ENCODE measurements at places on chromosomes 7 and 10.

GRCh38 chr7:45173596-45174327, 16.2 kb downstream of the RAMP3 start:
- DNase-seq: no peak

GRCh38 chr10:86520871-86521677, 518 bp downstream of the WAPL start:
- no peak for DNase-seq

DNA sequence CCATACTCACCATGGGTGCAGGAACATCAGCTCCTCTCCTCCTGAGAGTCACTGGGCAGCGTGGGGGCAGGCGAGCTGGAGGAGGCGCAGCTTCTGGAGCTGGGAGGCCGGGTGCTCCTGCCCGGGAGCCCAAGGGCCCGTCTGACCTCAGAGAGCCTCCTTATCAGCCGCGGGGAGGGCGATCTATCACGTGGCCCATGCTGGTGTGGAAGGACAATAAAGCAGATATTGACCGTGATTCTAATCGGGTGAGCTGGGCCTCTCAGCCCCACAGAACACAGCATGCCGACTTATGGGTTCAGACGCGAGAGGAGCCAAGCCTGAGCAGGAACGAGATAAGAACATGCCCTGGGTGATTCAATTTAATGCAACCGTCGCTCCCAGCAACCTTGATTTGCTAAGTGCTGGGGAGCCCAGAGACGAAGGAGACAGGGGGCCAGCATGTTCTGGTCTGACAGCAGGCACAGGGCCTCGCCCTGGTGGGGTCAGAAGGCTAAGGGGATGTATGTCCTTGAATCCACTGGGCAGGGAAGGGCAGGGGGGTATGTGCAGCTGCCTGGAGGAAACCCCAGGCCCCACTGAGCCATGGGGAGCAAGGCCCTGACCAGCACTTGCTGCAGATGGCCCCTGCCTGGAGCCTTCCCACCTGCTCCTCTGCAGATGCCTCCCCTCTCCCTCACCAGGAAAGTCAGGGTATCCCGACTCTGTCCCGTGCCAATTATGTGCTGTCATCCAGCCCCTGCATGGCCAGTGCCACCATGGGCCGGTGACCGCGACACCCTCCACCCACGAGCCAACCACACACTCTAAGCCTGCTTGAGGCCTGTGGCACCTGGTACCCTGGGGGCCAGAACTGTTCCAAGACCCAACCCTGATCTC, 95.3 kb upstream of the RET start:
- no peak for DNase-seq

DNA sequence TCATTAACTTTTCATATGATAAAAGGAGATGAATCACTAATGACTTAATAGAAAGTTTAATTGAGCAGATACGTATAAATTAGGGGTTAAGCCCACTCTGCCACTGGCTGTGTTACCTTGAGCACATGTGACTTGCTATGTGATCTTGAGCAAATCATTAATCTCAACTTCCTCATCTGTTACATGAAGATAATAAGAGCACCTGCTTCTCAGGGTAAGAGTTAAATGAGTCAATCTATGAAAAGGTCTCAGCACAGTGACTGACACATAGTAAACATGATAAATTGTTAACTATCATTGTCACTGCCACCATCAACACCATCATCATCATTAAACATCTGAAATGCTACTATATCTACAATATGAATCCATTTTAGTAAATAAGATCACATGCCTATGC, 110.8 kb downstream of the TPK1 start:
- no peak for DNase-seq

GRCh38 chr10:15440204-15440711, 69.2 kb upstream of the FAM171A1 start:
- no peak for DNase-seq
